ENCODE measurements at places on chromosomes 4 and X.

- H3K27ac ChIP-seq = no peak overlapping the region
- H3K27me3 ChIP-seq = no peaks in the 10 kb centered on the region
- no peak overlapping the region for H3K4me3 ChIP-seq
- peaks cover 51% of the 10 kb centered on the region for H3K4me1 ChIP-seq
- no peak for DNase-seq
These were observed 54.6 kb downstream of the GAB1 start for GRCh38 chr4:143391261-143391660.

GRCh38 chr4:75708218-75708691 is 16.1 kb upstream of the USO1 start:
- no peaks in the 10 kb centered on the region for H3K36me3 ChIP-seq

GRCh38 chr4:140870427-140870826 is 114.2 kb upstream of the TBC1D9 start:
- H3K27ac ChIP-seq = no peak overlapping the region
- DNase-seq = no peak

- H3K36me3 ChIP-seq = no peaks in the 10 kb centered on the region
- H3K4me1 ChIP-seq = no peaks in the 10 kb centered on the region
- no peak overlapping the region for H3K27ac ChIP-seq
- H3K27me3 ChIP-seq = peaks cover under 1% of the 10 kb centered on the region
These were observed 62.0 kb upstream of the GPRIN3 start for GRCh38 chr4:89369581-89369980.
